ENCODE measurements at places on chromosomes 12 and 14.

DNA sequence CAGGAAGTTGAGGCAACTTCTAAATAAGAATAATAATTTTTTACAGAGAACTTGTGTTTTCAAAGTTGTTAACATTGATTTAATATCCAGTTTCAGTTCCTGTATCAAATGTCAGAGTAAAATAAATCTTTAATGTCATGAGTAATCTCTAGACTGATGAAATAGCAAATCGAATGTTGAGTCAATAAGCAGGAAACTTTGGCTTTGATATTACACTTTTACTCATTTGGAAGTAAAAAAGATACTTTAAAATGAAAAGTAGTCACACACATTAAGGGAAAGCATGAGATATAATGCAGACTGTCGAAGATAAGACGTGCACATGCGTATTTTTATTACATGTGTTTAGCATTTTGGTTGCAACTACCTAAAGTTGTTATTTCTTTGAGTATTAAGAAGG lies 78.2 kb upstream of the PTGDR start:
- DNase-seq = no peak

DNA sequence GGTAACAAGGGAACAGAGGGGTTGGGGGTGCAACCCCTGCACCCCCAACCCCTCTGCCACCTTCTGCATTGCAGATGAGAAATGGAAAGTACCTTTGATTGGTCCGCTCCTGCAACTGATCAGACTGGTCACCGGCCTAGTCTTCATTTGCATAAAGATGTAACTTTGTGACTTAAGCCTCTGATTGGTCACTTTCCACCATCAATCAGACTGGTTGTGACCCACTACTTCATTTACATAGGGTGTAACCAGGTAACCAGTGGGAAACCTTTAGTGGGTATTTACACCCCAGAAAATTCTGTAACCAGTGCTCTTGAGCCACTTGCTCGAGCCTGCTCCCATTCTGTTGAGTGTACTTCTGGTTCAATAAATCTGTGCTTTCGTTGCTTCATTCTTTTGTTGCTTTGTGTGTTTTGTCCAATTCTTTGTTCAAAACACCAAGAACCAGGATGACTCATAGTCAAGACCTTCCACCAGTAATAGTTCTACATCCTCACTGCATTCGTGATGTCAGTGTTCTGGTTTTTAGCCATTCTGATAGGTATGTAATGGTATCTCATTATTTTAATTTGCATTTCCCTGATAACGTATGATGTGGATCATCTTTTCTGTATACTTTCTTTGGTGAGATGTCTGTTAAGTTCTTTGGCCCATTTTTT lies 30.8 kb downstream of the LEMD3 start:
- DNase-seq = no peak

GRCh38 chr14:92175811-92176210 lies 54.0 kb downstream of the CPSF2 start:
- no peak for DNase-seq

DNA sequence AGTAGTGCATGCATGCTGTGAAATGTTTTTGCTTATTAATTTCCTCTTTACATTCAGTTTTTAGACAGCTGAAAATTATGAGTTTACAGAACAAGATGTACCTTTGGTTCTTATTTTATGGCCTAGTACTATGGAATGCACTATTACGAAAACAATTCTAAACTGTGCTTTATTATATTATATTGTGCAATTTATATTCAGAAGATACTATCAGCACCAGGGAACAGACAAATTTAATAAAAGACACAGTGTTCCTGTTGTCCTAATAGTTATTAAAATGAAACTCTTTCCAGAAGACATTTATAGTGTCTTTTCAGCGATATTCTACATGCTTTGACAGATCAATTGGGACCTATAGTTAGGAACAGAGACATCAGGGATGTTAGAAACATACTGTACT lies 427.3 kb downstream of the BTG1 start:
- no peak for DNase-seq

GRCh38 chr14:99554184-99554583 lies 49.8 kb downstream of the CCDC85C start:
- no peak for DNase-seq

DNA sequence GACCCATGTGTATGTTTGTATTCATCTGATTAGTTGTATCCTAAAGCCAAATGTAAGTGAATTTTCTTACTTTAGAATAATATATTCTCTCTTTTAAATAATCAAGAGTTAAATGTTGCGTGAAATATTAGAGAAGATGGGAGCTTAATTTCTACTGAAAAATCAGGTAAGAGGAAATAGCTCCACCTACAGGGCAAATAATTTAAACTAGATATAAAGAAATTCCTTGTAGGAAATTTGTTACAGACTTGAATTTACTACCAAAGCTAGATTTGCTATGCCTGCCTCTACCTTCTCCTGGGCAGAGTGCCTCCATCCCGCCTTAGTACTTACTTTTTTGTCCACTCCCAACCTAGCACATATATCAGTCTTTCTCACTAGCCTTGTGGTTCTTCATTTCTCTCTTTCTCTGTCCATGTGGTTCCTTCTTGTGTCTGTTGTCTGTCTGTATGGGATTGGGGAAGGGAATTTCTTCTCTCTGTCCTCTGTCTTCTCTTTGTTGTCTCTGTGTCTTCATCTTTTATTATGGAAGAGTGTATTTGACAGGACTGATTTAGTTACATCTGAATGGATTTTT lies 44.7 kb downstream of the PALS1 start:
- DNase-seq = no peak

DNA sequence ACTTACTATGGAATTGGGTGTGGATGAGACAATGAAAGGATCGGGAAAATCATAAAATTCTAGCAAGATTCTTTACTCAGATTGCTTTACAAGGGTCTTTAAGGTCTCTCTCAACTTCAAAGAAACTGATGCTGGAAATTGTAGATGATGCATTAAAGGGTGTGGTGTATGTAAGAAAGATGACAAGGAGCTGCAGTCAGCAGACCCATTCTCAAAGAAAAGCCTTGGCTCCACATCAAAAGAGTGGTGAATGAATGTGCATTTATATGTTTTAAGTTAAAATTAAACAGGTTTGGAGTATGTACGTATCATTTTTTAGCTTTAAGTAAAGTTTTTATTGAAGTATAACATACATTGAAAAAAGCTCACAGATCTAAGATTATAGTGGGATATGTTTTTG lies 194.5 kb downstream of the C12orf75 start:
- no peak for DNase-seq

DNA sequence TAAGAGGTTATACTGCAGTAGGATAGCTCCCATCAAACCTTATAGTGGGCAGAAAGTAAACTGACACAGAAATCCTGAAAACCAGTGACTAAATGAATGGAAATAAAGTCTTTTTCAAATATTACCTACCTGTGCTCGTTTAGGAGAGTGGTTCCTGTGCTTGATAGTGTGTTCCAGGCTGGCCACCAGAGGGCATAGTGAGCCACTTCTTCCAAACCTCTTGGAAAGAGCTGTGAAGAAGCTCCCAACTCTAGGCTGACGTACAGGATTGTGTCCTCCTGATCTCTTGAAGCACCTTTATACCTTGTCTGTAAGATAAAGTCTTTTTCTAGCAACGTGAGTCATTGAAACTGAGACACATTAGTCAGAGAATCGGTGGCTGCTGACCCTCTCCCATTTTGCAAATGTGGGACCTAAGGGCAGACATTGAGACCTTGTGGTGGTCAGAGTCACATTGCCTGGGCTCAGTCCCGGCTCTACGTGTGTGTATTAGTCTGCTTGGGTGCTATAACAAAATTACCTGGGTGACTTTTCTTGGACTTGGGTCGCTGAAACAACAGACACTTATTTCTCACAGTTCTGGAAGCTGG lies 17.6 kb downstream of the TDP1 start:
- no peak for DNase-seq

All from activated CD4-positive, alpha-beta T cell treated with anti-CD3 and anti-CD28 coated beads for 24 hours (primary cell).